ENCODE measurements at places on chromosomes 5 and 9.

GRCh38 chr9:82604947-82605656 lies 457.8 kb downstream of the RASEF start:
- DNase-seq: no peak

DNA sequence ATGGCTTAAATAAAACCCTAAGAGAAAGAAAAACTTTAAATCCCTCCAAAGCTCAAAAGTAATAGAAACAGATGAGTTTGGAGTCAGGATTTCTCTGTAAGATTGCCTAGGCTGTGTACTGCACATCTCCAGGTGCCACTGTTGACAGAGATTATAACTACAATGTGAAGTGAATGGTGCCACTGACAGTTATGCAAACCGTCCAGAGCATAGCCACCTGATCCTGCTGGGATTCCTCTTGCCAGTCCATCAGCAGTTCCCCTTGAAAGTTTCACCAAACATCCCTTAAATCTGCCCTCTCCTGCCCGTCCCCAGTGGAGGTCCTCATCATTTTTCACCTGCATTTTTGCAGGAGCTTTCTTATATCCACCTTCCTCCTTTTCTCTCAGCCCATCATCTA lies 42.5 kb downstream of the FXN start:
- DNase-seq: no peak

DNA sequence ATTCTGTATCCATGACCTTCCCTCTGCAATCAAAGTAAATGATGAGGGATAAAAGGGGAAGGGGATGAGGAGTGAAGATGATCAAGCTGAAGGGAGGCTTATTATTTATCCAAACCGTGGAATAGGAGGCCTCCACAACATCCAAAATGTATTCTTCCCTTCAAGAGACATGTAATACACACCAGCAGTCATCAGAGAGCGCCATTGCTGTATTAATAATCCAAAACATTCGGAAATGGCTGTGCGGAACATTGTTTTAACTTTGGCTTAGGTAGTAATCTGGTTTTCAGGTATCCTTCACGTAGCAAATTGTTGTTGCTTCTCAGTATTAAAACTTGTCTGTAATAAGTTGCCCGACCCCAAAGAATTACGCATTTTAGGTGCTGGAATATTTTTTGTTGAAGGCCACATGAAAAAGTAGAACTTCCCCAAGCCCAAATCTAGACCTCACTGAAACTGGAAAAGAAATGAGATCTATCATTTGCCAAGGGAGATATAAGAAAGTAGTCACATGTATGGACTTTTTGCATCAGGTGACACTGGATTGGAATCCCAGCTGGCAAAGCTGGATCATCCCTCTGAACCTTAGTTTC lies 2.6 kb upstream of the BOD1 start:
- peak; percentile 20 for DNase-seq

- DNase-seq: no peak
Observed at GRCh38 chr5:160312134-160312959, at the start of gene CCNJL. Gene CCNJL (minus strand): TSS chr5:160312564. CDS start chr5:160311923, 641 bp downstream.

- no peak for DNase-seq
Observed at GRCh38 chr5:129459450-129459776, 685 bp upstream of the ADAMTS19 start.

DNA sequence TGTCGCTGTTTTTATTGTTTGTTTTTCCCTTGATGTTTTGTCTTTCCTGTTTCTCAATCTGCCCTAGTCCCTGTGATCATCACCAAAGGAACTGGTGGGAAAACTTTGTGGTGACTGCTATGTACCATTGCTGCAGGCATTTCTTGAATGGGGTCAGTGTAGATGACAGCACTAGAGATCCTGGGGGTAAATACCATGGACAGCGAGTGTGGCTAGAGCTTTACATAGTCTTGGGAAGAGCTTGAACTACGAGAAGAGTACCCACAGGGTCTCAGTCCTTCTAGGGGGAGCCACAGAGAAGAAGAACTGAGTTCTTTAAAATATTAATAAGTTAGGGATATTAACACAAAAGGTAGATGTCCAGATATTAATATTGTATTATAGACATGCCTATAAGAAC lies 138.8 kb downstream of the PAM start:
- no peak for DNase-seq

- no peak for DNase-seq
Observed at GRCh38 chr9:120971938-120972337, 45.3 kb upstream of the TRAF1 start.

DNA sequence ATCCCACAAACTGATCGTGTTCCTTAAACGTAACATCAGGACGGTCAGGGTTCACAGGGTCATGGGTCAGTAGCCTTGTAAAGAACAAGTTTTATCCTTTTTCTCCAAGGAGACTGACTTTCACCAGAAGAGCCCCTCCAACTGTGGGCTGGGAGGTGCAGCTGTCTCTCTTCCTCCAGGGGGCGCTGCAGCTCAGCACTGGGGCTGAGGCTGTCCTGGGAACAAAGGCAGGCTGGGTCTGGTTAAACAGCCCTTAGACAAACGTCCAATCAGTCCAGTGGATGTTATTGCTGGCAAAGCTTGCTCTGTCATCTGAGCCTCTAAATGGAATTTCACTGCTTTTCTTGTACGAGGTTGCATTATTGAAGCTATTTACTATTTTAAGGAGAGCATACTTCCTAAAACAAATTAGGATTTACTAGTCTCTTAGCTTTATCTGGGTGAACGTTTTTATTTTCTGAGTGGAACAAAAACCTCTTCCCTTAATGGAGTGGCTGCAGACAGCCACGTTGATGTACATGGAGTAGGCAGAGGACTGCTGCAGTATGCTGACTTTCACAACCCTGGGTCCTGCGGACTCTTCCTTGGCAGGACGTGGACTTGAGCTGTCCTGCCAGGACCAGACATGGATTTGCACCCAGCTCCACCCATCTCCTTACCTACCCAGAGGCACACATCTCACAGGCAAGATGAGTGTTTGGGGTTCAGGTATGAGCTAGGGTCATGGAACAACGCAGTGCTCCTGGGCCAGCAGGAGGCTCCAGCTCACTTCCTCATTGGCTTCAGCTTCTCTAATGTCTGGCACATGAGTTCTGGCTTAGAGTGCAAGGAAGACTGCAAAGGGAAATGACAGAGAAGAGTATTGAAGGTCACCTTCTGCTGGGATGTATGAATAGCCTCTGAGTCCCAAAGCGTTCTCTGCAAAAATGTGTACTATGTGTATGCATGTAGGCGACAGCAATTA lies 7.8 kb downstream of the EXOSC2 start:
- DNase-seq: peak; percentile 67

DNA sequence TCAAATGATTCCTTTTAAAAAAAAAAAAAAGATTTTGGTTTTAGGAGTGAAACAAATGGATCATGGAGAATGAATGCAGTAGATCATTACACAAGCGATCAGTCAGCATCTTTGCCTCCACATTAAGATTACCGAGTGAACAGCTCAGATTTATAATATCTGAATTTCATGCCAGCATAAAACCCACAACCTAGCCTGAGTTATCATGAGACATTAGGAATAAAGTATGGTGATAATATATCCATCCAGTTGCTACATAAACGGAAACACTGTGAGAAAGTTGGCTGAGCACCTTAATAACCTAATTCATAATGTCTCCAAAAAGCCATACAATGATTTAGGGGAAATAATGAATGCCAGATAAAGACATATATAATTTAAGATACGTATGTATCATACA lies 553.1 kb upstream of the TUSC1 start:
- DNase-seq: no peak

GRCh38 chr5:14208071-14209021 lies 65.2 kb downstream of the TRIO start:
- no peak for DNase-seq

GRCh38 chr9:16485160-16485559 lies 385.3 kb downstream of the BNC2 start:
- DNase-seq: no peak

DNA sequence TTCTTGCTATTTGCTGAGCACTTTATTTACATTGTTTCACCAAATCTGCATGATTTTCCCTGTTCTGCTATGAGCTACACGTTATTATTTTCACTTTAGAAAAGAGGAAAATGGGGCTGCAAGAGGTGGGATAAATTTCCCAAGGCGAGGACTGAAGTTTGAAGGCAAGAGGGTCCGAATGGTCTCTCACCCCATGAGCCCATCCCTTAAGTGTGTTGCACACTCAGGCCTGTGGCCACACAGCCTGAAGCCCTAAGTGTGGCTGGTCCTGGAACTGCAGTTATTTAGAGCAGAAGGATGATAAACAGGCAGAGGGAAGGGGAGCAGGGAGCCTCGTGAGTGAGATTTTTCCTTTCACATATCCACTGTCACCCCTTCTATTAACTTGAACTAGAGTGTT lies 7.8 kb downstream of the PDE8B start:
- no peak for DNase-seq

- DNase-seq: no peak
Observed at GRCh38 chr5:122581629-122582028, 193.3 kb upstream of the SNX2 start.

- DNase-seq: no peak
Observed at GRCh38 chr9:127307802-127308201, 43.2 kb downstream of the GARNL3 start.

- DNase-seq: no peak
Observed at GRCh38 chr9:89177944-89178829, at the start of gene SHC3. Gene SHC3 (minus strand): TSS chr9:89178818. CDS start chr9:89178460, 358 bp downstream.

GRCh38 chr9:6068983-6069382 lies 53.6 kb upstream of the RANBP6 start:
- peak; percentile 67 for DNase-seq

GRCh38 chr5:23528677-23529076 lies 21.3 kb downstream of the PRDM9 start:
- DNase-seq: no peak

DNA sequence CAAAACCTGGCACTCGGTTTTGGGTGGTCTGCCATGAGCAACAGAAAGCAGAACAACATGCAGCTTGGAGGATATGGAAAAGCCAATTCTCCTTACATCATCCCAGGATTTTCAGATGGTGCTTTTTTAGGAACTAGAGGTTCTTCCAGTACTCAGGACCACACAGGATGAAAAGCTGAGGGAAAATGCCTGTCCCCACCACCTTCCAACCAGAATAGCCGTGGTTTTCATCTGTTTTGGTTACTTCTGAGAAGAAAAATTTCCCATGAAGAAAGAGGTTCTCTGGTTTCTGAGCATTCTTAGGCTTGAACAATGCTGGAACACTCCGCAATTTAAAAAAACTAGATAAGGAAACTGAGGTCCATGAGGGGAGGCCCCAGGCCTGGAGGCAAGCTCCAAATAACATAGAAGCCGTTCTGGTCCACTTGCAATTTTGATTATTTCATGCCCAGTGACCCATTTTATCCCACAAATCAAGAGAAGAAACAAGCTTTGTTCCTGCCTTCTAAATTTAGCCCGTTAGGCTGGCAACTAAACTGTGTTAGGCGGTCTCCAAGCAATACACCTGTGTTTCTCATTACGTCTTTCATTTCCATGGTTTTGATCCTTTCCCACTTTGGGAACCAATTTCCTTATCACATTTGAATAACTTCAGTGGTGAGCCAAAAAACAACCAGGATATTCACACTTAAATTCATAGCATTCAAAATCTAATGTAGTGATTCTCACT lies 79.2 kb upstream of the SPIN1 start:
- DNase-seq: no peak

- no peak for DNase-seq
Observed at GRCh38 chr9:115636596-115636995, 517.0 kb upstream of the PAPPA start.

DNA sequence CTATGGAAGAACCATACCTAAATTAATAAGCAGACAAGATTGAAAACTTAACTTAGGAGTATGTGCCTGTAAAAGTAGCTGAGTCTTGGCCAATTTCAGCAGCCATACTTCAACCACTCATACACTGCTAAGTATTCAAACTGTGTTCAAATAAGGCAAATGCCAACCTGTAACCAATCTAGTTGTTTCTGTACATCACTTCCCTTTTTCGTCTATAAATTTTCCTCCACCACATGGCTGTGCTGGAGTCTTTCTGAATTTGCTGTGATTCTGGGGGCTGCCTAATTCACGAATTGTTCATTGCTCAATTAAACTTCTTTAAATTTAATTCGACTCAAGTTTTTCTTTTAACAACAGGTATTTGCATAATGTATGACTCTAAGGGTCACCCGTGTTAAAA lies 184.4 kb downstream of the PLK2 start:
- DNase-seq: no peak

DNA sequence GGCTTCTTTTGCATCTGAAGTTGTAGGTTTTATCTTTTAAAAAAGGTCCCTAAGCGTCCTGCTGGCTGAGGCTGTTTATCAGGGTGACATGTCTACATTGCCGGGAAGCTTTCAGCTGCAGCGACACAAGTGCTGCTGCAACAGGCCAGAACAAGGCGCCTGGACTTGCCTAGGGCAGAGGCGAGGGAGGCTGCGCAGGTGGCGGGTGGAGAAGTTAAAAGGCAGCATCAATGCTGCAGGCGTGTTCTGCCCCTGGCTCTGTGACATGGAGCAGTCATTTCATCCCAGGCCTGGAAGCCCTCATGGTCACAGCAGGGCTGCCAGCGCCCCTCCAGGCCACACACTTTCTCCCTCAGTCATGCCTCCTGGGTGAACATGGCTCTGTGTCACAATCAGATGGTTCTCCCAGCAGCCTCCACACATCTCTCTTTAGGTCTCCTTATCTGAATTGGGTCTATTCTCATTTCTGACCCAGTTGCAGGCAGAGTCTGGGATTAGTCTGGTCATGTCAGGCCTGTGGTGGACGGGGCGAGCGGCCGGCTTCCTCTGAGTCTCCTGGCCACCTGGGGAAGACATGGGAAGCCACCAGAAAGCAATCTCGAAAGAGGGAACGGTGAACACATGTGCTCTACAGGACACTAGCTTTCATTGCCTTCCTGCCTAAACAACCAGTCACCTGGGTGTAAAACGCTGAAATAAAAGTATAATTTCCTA lies 41.3 kb downstream of the IRX2 start:
- no peak for DNase-seq

- peak; percentile 68 for DNase-seq
Observed at GRCh38 chr5:1380011-1380817, 35.3 kb upstream of the CLPTM1L start.

GRCh38 chr5:65742565-65743231 lies 20.7 kb downstream of the NLN start:
- no peak for DNase-seq

DNA sequence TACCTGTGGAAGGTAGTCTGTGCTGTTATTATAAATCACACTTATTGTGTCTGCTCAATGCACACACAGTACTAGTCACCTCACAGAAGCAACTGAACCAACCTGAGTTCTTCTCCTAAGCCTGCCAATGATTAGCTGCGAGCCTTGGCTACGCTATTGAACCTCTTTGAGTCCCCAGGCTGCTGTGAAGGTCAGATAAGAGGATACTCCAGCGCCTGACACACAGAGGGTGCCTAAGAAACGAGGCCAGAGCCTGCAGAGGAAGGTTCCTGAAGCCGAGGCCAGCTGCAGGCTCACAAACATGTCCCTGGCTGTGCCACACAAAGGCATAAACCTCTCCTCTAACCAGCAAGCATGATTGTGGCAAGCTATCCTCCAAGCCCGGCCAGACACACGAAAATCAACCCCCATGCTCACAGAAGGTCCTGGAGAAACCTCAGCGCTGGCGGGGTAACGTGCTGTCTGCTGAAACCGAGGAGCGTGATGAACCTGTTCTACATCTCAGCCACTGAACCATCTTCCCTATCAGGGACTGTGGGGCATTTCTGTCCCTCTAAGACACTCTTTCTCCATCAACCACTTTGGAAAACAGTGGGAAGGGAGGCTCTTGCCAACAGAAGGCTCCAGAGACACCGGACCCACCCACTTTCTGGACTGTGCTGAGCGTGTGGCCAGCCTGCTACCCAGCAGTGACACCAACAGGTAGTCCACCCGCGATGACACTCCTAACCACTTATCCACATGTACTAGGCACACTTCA lies 53.2 kb upstream of the SLC25A51 start:
- DNase-seq: no peak
